ENCODE measurements at places on chromosomes 1 and 21. TPM values are rescaled to one million over a fixed set of nuclear protein-coding genes. Genes with fewer than 3 reads are reported as not detected.

Gene CR1L
- not detected for polyA plus RNA-seq

Gene HMGCS2
- polyA plus RNA-seq, result not detected

Gene KIAA1614
- 10.6 TPM for polyA plus RNA-seq

DNA sequence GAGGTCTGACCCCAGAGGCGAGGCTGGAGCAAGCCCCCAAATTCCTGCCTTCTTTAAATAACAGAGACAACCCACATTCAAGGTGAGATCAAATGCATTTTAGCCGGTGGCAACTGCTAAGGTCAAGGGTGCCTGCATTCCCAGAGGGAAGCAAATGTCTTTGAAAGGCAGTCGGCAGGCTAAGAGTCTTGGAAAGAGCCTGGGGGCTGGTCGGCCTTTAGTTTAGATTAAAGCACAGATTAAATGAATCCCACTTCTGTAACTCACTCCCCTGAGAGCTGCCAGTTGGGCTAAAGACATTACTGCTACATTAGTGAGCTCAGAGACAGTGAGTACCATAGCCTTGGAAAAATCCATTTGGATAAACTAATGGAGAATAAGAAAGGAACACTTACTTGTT, 59.2 kb downstream of the HTR6 start:
- DNase-seq, result no peak

GRCh38 chr21:17455451-17455850, 57.4 kb upstream of the CXADR start:
- no peak for DNase-seq

- peak; percentile 58 for DNase-seq
Observed at GRCh38 chr1:155979597-155980343, 1.4 kb upstream of the ARHGEF2 start.

DNA sequence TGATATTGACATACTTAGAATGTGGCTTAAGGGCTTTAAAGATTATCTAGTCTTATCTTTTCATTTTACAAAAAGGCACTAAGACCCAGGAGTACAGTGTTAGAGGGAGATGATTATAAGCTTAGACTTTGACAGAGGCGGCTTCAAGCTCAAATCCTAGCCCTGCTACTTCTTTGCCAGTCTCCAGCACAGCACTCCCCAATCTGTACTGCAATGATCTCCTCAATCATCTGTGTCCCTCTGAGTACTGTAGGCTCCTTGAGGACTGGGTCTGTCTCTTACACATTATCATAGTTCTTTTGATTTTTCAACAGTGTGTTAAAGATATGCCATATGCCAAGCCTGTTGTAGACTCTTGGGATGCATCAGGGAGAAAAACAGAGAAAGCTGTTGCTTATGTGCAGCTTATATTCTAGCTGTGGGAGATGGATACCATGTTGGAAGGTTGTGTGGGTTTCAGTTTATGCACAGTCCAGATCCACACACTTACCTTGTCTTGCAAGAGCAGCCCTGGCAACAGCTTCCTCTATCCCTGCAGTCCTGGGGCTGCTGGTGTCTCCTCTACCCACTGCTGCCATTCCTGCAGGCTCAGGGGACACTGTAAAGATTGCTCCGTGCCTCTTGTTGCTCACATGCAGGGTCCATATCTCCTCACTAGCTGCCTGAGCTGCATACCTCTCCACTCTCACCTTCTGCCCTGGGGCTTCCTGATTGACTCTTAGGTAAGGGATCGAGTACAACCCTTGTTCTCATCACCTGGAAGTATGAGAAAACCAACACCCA, 103.9 kb upstream of the TSPAN2 start:
- DNase-seq, result no peak

GRCh38 chr1:171664976-171665375, 12.5 kb upstream of the MYOC start:
- no peak for DNase-seq
